CD4-positive, alpha-beta T cell treated with Interleukin-6 at 100 ng/mL for 8 hours (primary cell): ENCODE measurements at places on chromosomes 12 and 14.

DNA sequence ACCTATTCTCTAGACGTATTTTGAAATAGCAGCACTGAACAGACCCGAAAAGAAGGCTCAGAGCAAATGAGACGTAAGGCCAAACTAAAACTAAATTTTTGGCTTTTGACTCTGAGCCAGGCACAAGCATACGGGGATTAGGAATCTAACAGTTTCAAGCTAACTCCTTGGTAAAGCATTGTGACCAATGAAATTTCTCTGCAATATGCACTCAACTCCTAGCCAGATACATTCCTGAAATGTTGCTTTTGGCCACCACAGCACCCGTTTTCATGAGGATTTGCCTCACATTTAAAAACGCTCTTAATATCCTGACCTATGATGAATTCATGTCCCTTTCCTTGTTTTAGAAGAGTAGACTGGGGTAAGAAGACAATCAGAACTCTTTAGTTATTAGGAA, 53.1 kb upstream of the NPFF start:
- no peak for DNase-seq

- no peak for DNase-seq
Observed at GRCh38 chr14:100654814-100655740, 67.9 kb upstream of the BEGAIN start.

DNA sequence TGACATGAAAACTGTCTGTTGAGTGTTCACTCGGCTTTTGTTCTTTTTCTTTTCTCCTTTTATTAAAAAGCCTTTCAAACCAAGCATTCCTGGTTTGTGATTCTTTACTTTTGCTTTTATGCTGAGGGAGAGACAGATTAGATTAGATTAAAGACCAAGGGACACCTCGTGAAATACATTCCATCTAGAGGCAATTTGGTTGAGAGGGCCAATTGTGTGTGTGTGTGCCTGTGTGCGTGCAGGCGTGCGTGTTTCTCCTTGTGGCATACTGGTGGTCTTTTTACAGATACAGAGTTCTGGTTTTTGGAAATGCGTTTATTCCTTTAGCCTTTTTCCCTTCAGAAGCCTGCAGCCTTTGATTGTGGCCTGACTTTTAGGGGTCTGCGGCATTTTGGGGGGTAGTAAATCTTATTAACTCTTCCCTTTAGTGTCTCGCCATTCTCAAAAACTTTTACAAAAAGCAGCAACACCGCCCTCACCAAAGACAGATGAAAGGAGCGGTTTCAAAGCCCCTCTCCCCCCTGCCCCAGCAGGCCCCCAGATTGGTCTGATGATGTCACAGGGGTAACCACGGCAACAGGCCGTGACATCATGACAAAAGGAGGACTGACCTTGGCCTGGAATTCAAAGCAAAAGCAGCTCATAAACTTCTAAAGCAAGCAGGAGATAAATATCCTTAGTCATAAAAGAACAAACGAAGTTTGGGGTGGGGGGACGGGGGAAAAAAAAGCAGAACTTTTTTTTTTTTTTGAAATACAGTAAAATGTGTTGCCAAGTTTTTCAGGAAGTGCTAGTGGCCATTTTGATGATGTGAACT, 84.1 kb upstream of the TBX3 start:
- DNase-seq, result no peak

DNA sequence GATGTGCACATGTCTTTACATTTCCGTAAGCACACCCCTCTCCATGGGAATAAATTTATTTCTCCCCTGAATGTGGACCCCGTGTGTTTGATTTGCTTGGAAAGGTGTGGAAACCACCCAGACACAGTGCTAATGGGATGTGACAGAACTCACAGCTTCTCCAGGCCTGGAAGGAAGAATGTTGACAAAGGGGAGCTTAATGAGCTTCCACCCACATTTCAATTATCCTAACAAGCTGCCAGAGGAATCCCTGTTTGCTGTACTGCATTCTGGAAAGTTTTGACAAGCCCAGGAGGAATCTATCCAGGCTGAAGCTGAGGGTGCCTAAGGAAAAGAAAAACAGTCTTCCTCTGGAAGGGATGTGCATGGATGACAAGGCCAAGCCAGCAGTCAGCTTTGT, 51.2 kb upstream of the CCDC60 start:
- no peak for DNase-seq

DNA sequence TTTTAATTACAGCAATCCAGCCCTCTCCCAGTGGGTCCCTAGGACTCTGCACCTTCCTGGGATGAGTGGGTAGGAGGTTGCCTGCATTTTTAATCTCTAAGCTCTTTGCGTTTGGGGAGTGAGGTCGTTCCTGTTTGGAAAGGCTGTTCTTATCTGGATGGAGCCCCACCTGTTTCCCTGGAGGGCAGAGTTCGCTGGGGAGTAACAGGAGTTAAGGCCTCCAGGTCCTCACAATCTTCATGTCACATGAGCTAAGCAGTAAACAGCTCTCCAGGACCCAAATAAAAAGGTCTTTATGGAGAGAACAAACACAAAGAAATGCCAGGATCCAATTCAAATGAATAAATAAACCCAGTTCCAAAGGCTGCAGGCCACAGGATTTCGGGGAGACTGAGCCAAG, 56.0 kb upstream of the RFLNA start:
- no peak for DNase-seq

GRCh38 chr12:30816742-30817465, 62.2 kb upstream of the CAPRIN2 start:
- DNase-seq, result no peak

- no peak for DNase-seq
Observed at GRCh38 chr12:112851024-112851777, 55.6 kb upstream of the OAS1 start.

DNA sequence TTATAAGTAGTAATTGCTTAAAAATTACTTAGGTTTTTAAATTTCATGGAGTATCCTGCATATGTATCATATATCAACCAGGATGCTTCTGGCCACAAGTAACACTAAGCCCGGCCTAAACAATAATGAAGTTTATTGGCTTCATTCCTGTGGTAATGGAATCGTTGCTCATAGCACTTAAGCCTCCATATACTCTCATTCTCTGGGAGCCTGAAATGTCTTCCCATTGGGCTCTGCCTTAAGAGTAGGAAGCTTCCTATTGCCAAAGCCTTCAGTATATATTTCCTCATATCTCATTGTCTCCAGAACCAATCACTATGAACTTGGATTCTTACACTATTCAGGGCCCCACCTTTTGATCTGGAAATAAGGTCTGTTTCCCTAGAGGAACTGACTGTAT, 83.8 kb upstream of the DNM1L start:
- no peak for DNase-seq

DNA sequence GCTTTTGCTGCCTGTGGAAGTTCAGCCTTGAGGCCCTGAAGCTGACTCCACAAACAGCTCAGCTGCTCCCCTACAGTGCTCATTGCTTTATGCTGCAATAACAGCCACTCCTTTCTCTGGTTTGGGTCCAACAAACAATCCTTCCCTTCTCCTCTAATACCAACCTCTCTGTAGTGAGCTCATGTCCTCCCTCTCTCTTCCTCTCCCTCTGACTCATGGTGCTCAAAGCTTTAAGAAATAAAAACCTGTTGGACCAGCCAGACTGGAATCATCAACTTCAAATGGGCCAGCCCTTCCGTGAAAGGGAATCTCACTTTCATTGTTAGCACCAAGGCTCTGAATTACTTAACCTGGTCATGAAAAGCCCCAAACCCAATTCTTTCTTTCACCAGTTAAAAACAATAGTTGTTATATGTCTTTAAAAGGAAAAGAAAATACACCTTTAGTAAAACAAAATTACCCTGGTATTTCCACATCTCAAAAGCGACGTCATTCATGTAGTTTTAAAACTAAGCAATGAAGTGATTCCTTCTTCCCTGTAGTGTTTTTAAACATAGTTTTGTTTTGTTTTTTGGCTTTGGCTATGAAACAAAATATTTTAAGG, 126.4 kb downstream of the DUSP6 start:
- no peak for DNase-seq

GRCh38 chr14:37133284-37133913, 39.0 kb downstream of the SLC25A21 start:
- DNase-seq, result no peak

GRCh38 chr12:66008985-66009384, 121.6 kb downstream of the LLPH start:
- no peak for DNase-seq

DNA sequence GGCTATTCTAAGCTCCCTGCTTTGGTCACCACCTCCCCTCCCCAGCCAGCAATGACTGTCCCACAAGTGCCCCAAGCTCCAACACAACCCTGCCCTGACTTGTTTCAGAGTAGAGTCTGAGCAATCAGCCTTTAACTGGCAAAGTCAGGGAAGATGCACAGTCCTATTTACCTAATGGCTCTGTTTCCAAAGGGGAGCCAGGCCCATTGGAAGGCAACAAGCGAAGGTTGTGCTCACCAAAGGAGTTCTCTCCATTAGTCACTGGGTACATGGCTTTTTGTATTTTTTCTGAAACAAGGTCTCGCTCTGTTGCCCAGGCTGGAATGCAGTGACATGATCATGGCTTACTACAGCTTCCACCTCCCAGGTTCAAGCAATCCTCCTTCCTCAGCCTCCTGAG, 267.1 kb upstream of the CRY1 start:
- no peak for DNase-seq

DNA sequence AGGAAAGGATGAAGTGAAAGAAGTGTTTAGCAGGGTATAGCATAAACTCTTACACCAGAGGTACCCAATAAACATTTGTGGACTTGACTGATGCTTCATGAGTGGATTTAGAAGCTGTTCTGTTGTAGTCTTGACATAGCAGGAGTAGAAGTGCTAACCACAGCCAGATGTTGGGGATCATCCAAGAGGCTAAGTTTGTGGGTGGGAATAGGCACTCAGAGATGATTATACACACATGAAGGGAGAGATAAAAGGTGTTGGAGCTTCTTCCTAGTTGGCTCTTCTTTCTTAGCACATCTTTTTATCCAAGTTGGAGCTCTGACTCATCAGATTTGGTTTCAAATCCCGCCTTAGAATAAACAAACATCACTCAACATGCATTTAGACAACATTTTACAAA, 166.7 kb upstream of the E2F7 start:
- DNase-seq, result no peak

DNA sequence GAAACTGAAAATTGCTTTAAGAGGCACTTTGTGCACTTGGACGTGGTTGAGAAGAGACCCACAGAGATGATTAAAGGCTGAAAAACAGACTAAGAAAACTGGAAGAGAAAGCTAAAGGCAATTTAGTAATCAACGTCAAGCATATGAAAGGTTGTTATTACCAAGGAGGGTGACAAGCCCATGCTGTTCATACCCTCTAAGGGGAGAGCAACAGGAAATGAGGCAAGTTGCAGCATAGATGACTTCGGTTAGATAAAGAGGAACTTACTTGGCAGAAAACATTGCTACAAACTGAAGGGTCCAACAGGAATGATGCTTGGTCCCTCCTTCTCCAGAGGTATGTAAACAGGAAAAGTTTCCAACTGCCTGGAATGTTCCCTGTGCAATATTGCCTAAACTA, 107.8 kb downstream of the DUSP6 start:
- DNase-seq, result peak; percentile 11

- DNase-seq, result no peak
Observed at GRCh38 chr12:57934819-57935218, 6.5 kb upstream of the ATP23 start.

DNA sequence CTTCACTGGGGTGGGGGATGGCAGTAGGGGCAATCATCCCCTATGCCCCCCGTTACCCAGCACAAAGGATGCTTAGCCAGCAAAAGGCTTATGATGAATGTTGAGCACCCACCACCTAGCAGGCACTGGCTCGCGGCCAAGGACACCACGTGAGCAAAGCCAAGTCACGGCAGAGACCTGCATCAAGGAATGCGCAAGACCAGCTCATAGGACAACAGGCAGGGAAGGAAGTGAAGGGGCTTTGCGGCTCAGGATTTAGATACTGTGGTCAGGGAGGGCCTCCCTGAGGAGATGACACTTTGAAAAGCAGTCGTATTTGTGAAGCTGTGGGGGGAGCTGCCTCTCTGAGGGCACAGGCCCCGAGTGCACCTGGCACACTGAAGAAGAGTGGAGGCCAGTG, 32.8 kb downstream of the SH2B3 start:
- DNase-seq, result peak; percentile 46

GRCh38 chr12:6377667-6377994, 2.3 kb upstream of the SCNN1A start:
- no peak for DNase-seq

DNA sequence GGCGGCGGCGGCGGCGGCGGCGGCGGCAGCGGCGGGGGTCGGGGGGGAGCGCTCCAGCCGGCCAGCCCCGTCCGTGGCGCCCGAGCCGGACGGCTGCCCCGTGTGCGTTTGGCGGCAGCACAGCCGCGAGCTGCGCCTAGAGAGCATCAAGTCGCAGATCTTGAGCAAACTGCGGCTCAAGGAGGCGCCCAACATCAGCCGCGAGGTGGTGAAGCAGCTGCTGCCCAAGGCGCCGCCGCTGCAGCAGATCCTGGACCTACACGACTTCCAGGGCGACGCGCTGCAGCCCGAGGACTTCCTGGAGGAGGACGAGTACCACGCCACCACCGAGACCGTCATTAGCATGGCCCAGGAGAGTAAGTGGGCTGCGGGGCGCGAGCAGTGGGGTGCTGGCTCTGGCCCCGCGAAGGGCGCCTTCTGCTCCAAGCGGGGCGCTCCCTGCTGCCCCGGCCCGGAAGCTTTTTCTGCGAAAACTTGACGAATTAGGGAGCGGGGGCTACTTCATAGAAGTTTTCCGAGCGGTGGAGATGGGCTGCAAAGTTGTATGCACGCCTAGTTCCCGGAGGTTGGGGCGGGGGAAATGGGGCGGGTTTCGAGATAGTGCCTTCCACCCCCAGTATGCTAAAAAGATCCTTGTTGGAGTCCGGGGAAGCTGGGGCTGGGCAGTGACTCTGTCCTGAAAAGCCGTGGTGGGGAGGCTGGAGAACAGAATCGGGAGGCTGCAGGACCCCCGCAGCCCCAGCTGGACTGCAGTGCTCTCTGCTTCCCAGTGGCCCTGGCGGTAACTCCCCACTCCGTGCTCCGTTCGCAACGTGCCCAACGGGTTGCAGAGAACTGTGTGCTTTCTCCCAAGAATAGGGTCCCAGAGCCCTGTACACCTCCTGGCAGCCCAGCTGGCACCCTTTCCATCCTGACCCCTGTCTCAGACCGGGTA, 751 bp downstream of the GDF11 start:
- peak; percentile 38 for DNase-seq

GRCh38 chr12:129534966-129535750, 368.7 kb downstream of the TMEM132D start:
- no peak for DNase-seq

DNA sequence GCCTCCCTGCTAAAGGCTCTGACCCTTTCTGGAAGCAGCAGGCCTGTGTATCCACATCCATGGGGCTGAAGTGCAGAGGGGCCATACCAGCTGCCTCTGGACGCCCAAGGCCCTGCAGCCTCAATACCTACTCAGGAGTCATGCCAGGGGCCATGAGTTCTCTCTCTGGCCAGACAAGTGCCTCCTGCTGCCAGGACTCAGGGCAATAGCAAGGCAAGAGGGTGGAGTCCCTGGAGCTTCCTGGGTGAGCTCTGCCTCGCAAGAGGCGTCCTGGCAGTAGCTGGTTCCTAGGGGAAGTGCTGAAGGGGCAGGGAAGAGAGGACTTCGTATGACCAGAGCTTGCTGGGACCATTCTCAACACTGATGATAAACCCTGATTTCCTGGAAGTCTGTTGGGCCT, 10.9 kb upstream of the ENDOU start:
- DNase-seq, result no peak
